ENCODE measurements at places on chromosomes 16 and 17. TPM values are rescaled to one million over a fixed set of nuclear protein-coding genes. Genes with fewer than 3 reads are reported as not detected.
A peak's percentile ranks its signal among the peaks of the same experiment; 100 is the strongest.

Gene PRSS21
- total RNA-seq = not detected

Gene CDRT15L2
- not detected for total RNA-seq

Gene PMFBP1
- 1.2 TPM for total RNA-seq

Gene CARD14
- total RNA-seq = not detected

Gene PDILT
- not detected for total RNA-seq

Gene ABCA9
- 2.1 TPM for total RNA-seq

Gene SP6
- 0.15 TPM for total RNA-seq

Gene KRTAP17-1
- not detected for total RNA-seq

Gene DOC2B
- total RNA-seq = 0.39 TPM

GRCh38 chr16:65809627-65810026 lies 556.9 kb upstream of the CDH5 start:
- DNase-seq = no peak

GRCh38 chr16:3095869-3096268 lies 3.2 kb downstream of the ZSCAN10 start:
- DNase-seq = peak; percentile 63

GRCh38 chr17:32141679-32142037 lies 644 bp upstream of the RHOT1 start:
- DNase-seq = no peak

DNA sequence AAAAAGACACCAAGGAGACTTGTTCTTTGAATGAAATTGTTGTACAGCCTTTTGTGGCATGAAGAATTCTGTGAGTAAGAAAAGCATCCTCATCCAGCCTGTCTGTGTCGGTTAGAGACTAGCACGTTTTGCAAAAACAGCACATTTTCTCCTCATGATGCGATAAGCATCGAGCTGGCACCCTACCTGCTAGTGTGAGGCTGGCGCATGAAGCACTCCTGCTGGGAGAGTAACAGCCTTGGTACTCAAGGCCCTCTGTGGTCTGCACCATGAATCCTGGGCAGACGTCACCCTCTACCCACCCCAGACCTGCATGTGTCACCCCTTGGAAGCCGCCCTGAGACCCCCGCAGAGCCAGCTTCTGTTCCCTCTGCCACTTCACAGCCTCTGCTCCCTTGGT lies 92.6 kb upstream of the TMEM132E start:
- DNase-seq = no peak

- no peak for DNase-seq
Measured at GRCh38 chr17:37827905-37828650, 83.2 kb upstream of the HNF1B start.

DNA sequence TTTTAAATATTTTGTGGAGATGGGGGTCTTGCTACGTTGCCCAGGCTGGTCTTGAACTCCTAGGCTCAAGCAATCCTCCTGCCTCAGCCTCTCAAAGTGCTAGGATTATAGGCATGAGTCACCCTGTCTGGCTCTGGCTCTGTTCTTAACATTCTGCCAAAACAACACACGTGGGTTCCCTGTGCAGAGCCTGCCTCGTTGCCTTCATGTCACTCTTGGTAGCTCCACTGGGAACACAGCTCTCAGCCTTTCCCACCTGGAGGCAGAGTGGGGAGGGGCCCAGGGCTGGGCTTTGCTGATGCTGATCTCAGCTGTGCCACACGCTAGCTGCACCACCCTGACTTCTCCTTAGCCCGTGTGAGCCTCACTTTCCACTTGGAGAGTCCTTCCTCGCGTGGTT lies 19.3 kb downstream of the CRISPLD2 start:
- DNase-seq = no peak

DNA sequence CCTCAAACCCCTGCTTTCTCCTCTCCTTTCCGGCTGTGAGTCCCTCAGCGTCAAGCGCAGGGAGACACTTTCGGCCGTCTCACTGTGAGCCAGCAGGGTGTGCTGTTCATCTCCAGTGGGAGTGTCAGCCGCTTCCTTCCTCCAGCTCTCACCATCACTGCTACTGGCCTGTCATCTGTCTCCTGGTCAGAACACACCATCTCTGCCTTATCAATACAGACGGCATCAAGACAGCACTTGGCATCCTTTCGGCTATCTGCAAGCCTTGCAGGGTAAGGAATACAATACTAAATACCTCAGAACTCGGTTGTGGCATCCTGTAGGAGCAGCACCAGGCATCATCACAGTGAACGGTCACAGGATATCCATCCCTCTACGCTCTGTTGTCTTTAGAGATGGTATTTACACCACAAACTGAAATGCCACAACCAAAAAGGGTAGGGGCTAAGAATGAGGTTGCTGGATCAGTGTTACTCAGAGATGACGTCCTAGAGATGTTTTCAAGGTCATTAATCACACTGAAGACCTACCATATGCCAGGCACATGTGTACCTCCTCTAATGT lies 20.7 kb upstream of the CMTM4 start:
- peak; percentile 64 for DNase-seq

- no peak for DNase-seq
Measured at GRCh38 chr17:34246881-34247280, 8.2 kb upstream of the CCL2 start.

DNA sequence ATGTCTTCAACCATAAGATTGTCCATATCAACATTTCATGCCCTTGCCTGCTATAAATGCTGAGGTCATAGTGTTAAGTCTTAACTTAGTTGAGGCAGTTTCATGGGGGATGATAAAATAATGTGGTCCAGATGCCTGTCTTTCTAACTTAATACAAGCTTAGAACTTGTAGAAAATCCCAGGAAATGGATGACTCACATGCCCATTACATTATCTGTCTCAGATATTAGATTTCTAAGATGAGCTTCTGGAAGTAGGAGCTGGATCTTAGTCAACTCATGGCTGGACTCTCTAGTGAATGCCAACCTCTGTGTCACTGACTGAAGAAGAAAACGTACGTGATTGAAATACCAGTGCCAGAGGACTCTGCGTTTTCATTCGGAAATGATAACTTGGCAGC lies 797.5 kb upstream of the EEF2KMT start:
- peak; percentile 84 for DNase-seq

- no peak for DNase-seq
Measured at GRCh38 chr17:58007781-58008706, 998 bp upstream of the SRSF1 start.

DNA sequence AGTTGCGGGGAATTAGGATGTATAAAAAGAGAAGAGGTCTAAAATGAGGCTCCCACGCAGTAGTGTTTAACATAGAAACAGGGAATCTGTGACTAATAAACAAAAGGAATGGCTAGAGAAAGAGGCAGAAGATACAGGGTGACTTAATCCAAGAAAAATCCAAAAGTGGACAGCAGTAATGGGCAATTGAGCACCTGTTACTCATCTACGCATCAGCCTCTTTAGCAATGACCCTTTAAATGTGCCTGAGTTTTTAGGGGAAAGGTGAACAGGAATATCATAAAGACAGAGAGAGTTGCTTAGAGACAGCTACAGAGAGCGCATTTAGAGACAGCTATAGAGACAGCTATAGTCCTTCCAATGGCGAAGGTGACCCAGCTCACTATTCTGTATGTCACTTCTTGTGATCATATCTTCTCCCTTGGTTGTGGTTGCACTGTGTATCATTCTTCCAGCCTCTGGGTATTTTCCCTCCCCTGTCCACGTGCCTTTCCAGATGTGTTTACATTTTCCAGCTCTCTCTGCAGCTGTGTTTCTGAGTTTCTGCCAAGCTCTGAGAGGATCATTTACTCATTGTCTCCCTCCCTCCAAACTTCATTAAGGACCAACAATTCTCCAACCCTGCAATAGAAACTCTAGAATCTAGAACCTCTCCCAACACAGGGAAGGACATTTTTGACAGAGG lies 61.5 kb downstream of the MYOCD start:
- no peak for DNase-seq

GRCh38 chr17:3385869-3386816 lies at the start of gene OR3A2:
Gene OR3A2, minus strand, starts transcription at chr17:3386308.
- no peak for DNase-seq

DNA sequence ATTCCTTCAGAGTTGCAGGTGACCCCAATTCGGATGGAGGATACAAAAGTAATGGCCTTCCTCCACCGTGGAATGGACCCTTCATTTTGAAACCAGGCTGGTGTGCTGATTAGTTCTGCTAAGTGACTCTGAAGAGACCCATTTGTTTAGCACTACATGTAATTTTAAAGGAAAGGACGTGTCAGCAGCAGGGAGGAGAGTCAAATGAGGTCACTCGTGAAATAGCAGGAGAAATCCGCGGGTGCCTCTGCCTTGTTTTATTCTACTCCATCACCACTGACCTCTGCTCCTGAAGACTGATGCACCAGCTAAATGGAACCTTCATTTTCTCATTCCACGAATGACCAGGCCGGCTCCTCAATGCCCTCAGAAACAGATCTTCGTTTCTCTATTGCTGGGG lies 589.2 kb downstream of the CDH11 start:
- no peak for DNase-seq

- DNase-seq = no peak
Measured at GRCh38 chr17:34485999-34486398, 93.4 kb upstream of the TMEM132E start.

DNA sequence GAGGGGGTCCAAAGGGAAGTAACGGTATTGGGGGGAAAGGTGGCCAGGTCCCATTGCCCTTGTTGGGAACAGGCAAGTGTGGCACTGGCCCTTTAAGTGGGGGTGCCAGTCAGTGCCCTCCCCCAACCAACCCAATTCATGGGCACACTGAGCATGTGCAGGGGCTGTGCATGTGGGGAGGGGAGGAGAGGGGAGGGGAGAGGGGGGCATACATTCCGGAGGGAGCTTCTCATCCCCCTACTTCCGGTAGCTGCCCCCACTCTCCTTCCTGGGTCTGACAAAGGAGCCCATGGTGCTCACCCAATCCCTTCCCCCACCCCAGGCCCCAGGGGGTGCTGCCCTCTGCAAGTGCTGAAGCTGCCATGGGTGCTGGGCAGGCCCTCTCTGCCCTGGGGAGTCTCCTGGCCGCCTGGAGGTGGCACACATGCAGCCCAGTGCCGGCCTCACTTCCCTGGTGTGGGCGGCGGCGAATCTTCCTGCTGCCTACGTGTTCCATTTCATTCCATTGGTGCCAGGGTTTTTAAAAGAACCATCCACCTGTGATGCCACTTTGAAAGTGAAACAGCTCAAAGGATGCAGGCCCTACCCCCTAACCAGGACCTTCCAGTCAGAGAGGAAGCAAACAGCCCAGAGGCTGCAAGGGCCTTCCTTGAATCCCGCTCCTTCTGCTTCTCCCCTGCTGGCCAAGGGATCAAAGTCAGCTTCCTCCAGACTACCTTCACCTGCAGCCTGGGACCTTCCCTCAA lies 11.0 kb downstream of the HEXIM2 start:
- DNase-seq = peak; percentile 86

- DNase-seq = peak; percentile 53
Measured at GRCh38 chr17:81522491-81523401, 5.4 kb upstream of the FSCN2 start.

GRCh38 chr16:71666928-71667707 lies 41.1 kb downstream of the MARVELD3 start:
- no peak for DNase-seq

DNA sequence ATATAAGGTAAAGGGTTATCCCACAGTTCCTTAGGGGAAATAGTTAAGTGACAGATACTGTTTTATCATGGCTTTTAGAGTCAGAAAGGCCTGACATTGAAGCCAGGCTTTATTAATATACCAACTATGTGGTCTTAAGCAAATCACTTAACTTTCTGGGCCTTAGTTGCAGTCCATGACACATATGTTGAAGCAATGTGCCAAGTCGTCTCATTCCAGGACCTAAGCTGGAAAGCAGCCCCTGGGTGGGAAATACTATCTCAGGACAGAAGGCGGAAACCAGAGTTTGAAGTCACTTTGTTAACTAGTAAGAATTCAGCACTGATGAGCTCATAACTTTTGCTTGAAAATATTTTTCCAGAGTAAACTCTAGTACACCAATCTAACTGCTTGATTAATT lies 80.0 kb downstream of the USP32 start:
- DNase-seq = no peak

DNA sequence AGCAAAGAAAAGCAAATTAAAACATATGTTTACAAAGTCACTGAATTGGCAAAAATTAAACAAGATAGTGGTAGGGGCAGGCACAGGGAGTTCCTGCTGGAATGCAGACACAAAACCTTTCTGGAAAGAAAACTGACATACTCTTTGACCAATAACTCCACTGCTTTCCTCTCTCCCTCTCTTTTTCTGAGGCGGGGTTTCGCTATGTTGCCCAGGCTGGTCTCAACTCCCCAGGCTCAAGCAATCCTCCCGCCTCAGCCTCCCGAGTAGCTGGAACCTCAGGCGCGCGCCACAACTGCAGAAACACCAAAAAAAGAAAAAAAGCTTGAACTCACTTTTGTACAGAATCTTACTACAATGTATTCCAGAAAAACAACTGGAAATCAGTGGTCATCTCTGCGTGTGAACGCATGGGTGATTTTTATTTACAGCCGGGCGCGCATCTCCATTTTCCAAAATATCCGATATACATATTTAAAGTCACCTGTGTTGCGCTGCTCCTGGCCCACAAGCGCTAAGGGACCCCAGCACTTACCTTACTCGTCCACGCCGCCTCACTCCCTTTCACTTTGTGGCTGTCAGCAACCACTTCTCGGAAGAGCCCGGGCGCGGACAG lies 480 bp downstream of the TXNL4B start:
- DNase-seq = peak; percentile 52

DNA sequence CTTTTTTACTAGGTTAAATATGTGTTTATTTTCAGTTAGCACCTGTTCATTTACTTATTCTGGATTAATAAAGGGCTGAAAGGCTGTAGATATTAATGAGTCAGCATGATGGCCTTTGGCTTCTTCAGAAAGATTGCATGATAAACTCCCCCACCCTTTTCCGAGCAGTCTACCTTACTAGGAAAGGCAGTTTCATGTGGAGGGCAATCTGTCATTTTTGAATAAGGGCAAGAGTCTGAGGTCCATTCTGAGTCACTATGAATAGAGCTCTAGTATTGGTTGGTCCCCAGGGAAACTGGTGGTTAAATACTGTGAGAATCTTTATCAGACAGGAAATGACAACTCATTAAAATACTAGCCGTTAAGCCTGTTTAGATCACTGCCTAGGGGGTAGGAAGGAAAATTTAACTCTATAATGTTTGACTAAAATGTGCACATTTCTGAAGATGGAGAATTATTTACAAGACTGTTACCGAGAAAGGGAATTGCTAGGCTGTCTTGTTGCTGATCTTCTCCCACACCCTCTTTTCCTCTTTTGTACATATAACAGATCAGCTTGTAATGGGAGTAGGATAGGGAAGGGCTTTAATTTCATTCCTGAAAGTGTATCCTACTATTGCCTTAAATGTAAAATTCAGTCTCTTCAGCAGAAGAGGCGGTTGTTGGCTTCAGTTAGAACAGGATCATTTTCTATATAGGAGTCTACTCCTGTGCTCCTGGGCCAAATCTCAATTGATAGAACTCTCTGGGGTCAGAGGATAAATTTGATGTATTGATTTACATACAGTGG lies 63.3 kb downstream of the TUBD1 start:
- DNase-seq = peak; percentile 99

- no peak for DNase-seq
Measured at GRCh38 chr17:81310949-81311550, 15.9 kb upstream of the SLC38A10 start.

Data from A673 (cell line).